ENCODE measurements at places on chromosomes 5 and 9. TPM values are rescaled to one million over a fixed set of nuclear protein-coding genes. Genes with fewer than 3 reads are reported as not detected.

- DNase-seq: no peak
Measured at GRCh38 chr5:140292212-140293036, 10.5 kb downstream of the PFDN1 start.

DNA sequence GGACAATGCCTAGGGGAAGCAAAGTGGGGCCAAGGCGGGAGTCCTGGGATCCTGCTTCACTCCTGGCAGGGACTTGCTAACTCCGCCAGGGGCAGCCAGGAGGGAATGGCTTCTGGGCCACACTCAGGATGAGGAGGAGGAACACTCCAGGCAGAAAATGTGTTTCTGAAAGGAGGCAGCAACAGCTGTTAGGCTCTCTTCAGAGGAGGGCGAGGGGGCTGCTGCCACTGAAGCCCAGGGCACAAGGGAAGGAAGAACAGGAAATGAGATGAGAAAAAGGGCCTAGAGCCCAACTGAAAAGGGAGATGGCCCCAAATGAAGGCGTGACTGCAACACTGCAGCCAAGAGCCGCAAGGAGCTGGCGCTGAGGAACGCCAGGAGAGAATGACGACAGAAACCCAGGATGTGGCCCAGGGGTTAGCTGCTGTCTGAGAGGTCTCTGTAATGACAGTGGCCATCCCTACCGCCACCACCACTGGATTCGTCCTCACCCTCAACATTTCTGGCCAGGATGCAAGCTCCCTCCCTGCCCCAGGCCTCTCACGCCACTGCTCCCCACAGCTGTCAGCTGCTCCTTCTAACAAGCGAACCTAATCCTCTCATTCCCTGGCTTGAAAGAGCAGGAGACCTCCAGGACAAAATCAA lies 15.8 kb downstream of the PSMB7 start:
- no peak for DNase-seq

- DNase-seq: no peak
Measured at GRCh38 chr5:140588311-140589070, 23.9 kb downstream of the SLC35A4 start.

GRCh38 chr5:23440703-23441102 lies 66.7 kb upstream of the PRDM9 start:
- no peak for DNase-seq

GRCh38 chr5:97096191-97096590 lies 46.2 kb downstream of the LIX1 start:
- no peak for DNase-seq

- no peak for DNase-seq
Measured at GRCh38 chr5:78997090-78997489, 12.0 kb upstream of the ARSB start.

- DNase-seq: no peak
Measured at GRCh38 chr5:56710826-56711590, 104.3 kb upstream of the MAP3K1 start.

GRCh38 chr9:567747-568305 lies 273.7 kb upstream of the DMRT1 start:
- DNase-seq: no peak

DNA sequence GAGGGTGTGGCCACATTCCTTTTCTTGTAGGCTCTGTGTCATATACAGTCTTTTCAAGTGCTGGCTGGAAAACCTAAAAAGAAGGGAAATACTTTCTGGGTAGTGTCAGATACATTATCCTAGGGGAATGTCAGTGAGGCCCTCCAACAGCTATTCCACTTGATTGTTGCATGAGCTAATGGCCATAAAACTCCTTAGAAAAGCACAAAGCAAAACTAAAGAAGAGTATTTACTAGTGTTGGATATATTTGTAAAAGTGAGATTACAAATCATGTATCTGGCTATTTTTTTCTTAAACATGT lies 829 bp downstream of the ANXA1 start:
- DNase-seq: no peak

- DNase-seq: no peak
Measured at GRCh38 chr5:140565780-140566095, 1.1 kb downstream of the SLC35A4 start.

- peak; percentile 74 for DNase-seq
Measured at GRCh38 chr5:132190161-132190817, 37.4 kb downstream of the P4HA2 start.

DNA sequence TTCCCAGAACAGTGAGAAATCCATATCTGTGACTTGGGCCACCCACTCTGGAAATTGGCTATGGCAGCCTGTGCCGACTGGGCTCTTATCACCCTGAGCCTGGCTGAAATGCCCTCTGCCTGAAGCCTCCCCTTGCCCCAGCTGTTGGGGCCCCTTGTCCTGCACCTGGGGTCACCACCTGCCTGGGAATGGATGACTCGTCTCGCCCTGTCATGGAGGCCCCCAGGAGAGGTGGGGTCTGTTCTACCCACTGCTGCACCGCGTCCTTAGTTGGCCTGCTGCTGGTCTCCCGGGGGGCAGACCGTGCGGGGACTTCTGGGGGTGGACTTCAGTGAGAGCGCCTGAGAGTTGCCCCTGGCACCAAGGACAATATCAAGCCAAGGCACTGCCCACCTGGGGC lies 46.6 kb upstream of the COL5A1 start:
- DNase-seq: no peak

DNA sequence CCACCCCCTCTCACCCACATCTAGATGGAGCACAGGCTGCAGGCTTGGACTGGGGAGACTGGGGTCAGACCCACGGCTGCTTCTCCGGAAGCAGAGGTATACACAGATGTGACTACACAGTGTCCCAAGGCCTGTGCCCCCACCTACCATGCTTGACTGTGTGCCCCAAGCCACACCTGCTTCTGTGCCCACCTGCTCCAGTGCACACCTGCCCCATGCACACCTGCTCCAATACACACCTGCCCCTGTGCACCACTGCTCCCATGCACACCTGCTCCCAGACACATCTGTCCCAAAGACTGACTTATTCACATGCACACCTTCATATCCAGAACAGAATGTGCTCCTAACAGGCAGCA lies 5.5 kb upstream of the COL5A1 start:
- no peak for DNase-seq

DNA sequence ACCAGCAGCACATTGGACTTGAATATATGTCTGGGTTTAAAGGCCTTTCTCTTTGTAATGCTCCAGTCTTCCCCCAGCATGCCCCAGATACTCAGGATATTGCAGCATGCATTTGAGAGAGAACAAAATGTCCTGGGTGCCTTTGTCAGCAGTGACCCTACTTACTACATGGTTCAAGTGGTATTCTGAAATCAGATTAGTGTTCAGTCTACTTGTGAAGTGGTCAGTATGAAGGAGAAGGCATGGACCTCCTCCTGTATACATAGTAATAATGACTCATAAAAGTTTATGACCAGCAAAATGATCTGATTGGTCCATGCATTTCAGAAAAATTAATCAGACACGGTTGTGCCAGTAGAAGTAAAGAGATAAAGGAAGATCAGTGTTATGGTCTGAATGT lies 25.4 kb downstream of the GPR21 start:
- no peak for DNase-seq

DNA sequence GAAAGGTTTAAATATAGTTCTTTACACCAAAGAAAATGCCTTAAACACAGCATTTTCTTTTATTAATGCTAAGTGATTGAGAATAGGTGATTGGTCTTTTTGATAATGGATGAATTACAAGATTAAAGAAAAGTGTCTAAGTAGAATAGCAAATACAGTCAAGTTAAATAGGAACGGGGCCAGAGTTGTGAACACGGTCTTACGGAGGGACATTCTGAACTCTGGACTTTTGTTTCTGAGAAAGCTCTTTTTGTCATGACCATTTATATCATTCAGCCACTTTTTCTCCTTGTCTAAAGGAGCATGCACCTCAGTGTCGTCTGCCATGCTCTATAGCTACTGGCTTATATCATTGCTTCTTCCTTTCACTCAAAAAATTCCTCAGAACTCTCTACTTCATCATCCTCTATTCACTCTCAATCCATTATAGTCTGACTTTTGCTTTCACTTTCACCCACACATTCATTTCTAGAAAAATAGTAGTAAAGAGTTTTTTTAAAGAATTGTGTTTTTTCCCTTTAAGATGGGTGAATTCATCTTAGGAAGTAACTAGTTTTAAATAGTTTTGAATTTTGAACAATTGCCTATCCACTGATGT lies 263.0 kb upstream of the FBXL7 start:
- DNase-seq: no peak

- no peak for DNase-seq
Measured at GRCh38 chr5:54764102-54765090, 221.0 kb downstream of the ESM1 start.

- DNase-seq: no peak
Measured at GRCh38 chr9:134372581-134373267, 46.5 kb downstream of the RXRA start.

GRCh38 chr9:80569236-80569635 lies 997.5 kb downstream of the TLE4 start:
- DNase-seq: no peak

DNA sequence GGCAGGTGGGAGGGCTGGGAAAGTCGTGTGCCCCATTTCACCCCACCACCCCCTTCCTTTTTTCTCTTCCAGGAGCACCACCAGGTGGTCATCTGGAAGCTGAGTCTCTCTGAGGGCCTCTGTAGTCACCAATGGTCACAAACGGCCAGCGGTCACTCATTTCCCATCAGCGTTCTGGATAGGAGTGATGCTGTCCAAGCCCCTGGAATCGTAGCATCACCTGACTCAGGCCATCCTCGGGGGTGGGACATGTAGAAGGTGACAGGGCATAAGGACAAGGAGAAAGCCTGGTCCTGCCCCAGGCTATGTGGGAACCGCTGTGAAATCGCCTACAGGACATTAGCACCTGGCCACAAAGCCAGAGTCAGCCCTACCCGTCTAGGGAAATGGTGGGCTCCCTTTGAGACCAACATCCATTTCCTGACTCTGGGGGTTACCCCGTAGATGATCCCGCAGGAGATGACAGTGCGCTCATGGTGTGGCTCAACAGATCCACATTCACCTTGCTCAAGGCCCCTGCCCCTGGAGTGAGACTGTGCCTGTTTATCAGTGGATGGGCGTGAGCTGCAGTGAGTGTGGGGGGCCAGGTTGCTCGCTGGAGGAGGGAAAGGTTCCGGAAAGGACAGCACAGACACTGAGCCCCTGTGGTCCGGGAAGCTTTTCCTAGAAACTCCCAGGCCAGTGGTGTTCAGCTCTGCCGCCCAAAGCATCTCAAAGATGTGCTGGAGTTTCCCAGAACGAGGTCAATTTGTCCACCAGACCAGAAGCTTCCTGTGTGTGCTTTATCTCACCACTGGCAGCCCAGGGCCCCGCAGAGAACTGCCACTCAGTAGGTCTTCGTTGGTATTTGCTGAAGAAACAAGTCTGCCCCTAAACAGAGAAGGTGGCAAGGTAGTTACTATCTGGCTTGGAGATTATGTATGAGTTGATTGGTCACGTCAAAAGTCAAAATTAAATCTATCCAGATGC lies 61.1 kb upstream of the UNC5A start:
- no peak for DNase-seq

FOXD4L4 gene
- total RNA-seq: 0.45 TPM

C7 gene
- 25.1 TPM for total RNA-seq

HSPB3 gene
- not detected for total RNA-seq

PPP1R2B gene
- total RNA-seq: not detected

GLRA1 gene
- total RNA-seq: 3.6 TPM

ALDH1A1 gene
- total RNA-seq: 2.5 TPM

TMEM252 gene
- not detected for total RNA-seq

TAF11L10 gene
- not detected for total RNA-seq

PTPRD gene
- total RNA-seq: 323 TPM

SLC6A18 gene
- not detected for total RNA-seq

All from cerebellum (tissue), 4 donors.